Kidney epithelial cell (primary cell): ENCODE measurements at places on chromosomes 1 and 21.

- no peak for DNase-seq
Observed at GRCh38 chr1:179745131-179745611, 2.1 kb downstream of the FAM163A start.

DNA sequence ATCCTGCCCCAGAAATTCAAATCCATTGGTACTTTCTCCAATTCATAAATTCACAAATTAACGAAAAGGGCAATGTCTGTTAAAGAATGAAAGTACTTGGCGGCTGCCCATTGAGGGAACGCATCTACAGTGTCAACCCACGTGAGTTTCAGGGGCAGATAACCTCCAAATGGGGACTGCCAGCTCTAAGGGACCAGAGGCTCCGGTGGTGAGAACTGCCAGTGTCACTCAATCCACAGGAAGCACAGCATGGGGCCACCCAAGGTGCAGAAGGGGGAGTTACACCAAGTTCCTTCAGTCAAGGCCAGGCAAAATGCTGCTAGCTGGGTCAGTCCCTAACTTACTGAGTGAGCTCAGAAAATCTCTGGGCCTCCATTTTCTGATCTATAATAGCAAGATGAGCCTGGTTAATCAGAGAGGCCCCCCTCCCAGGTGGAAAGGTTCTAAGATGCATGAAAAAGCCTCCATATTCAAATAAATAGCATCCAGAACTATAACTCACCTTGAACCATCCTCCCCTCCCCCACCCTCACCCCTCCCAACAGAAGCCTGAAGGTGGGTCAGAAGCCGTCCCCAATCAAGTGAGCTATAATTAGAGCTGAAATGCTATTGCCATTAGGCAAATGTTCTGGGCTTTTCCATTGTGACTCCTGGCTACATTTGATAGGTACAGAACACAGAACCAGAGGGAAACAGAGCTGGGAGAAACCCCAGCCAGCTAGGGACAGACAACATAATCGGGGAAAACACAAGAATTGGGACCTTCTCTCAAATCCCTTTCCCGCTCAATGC lies 41.7 kb downstream of the LRP8 start:
- no peak for DNase-seq

GRCh38 chr1:9375912-9376311 lies 83.2 kb downstream of the SPSB1 start:
- DNase-seq: no peak

DNA sequence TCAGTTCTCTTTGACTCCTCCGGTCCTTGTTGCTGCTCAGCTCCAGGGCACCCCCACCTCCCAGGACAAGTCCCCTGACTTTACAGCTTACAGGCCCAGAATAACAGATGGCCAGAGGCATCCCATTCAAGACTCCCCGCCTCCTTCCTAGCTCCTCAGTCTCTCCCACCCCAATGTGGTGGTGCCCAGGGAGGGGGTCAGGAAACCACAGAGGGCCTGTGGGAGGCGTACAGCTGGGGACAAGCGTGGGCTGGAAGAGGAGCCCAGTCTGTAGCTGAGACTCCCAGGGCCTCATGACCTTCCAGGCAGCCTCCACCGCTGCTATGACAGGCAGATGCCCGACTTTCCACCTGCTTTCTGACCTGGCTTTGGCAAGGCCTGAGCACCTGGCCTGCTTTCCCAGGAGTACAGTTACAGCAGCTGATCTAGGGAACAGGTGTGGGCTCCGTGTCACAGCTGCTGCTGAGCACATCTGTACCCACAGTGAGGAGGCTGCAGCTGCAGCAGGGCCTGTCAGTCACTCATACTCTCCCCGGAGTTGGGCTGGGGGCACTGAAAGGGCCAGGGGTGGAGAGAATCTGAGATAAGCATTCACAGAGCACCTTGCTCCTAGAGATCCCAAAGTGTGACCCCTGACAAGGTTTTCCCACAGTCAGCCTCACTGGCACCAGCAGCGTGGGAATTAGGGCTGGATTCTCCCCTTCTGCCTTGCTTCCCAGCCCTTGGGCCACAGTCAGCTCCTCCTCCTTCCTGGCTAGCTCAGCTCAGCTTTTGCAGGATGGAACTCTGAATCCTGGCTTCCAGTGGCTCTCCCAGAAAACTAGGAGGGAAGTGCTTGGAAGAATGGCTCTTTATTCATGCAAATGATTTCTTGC lies 7.1 kb upstream of the NAV1 start:
- DNase-seq: no peak

DNA sequence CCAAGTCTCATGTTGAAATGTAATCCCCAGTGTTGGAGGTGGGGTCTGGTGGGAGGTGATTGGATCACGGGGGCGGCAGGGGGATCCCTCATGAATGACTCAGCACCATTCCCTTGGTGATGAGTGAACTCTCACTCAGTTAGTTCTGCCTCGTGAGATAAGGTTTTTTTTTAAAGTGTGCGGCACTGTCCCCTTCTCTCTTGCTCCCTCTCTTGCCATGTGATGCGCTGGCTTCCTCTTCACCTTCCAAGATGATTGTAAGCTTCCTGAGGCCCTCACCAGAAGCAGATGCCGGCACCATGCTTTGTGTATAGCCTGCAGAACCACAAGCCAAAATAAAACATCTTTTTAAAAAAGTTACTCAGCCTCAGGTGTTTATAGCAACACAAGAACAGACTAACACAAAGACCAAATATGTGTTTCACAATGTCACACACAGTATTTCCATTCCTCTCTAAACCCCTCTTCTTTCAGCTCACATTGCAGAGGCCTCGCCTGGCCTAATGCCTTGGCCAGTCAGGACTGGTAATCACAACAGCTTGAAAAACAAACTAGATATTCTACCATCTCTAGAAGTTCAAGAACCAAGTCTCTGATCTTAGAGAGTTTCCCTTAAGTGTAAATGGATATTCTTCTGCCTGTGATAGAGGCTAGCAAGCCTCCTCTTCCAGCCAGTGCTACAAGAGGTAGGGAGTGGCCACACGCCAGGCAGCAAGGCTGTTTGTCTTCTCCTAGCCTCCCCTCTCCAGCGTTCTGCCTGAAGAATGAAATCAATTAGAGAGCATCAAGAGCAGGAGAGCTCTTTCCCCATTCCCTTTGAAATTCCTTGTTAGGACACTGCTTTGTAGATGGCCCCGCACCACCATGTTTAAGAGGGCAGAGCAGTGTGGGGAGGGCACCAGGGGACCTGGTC lies 19.6 kb upstream of the RAP1A start:
- no peak for DNase-seq

DNA sequence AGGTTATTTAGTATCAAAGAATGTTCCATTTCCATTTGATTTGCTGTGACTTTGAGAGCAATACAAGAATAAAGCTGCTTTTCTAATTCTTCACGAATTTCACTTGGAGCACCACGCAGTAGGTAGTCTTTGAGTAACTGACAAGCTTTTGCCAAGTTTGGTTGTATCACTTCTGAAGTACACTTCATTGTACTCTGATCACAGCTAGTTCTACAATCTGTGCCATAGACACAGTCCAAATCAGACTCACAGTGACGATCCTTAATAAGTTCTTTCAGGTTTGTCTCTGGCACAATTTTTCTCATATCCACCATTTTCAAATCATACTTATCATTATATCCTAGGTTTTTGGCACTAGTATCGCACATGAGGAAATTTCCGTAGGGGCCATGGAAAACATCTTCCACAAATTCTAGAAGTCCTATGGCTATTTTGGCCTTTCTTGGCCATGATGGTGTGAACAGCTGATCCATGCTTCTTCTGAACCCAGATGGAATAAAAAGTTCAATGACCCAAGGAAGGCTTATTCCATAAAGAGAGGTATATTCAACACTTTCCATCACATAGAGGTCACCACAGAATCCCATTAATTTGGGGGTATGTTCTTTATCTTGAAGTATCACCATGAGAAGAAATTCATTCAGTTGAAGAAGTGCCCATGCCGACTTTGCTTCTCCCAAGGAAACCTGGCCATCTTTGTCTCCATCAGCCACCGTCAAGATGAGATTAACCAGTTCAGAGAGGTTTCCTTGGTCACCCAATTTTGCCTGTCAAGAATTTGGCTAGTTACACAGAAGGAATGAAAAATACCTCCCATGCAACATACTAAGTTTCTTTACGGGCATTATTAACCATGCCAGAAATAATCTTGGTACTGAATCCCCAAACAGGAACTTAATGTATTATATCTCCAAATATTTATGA lies 11.9 kb downstream of the RPL5 start:
- no peak for DNase-seq

- DNase-seq: no peak
Observed at GRCh38 chr1:83762039-83762365, 236.9 kb downstream of the TTLL7 start.

- no peak for DNase-seq
Observed at GRCh38 chr1:10900251-10900651, 103.8 kb upstream of the CASZ1 start.

GRCh38 chr1:215568299-215568692 lies 1.2 kb downstream of the KCTD3 start:
- no peak for DNase-seq

DNA sequence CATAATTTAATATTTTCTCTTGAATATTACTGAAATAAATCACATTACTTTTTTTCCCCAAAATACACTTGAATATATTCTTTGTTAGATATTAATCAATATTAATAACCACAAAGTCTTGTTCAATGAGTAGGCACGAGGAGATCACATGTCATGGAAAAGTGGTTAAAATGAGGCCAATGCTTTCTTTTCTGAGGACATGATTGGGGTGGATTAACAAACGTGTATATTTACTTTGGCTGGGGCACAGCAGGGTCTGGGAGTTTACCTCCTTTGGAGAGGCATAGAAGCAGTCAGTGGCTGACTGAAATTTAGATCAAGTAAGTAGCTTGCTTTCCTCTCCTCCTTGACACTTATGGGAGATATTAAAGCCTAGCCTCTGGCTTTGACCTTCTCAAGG lies 664.3 kb upstream of the B3GALT2 start:
- DNase-seq: no peak

DNA sequence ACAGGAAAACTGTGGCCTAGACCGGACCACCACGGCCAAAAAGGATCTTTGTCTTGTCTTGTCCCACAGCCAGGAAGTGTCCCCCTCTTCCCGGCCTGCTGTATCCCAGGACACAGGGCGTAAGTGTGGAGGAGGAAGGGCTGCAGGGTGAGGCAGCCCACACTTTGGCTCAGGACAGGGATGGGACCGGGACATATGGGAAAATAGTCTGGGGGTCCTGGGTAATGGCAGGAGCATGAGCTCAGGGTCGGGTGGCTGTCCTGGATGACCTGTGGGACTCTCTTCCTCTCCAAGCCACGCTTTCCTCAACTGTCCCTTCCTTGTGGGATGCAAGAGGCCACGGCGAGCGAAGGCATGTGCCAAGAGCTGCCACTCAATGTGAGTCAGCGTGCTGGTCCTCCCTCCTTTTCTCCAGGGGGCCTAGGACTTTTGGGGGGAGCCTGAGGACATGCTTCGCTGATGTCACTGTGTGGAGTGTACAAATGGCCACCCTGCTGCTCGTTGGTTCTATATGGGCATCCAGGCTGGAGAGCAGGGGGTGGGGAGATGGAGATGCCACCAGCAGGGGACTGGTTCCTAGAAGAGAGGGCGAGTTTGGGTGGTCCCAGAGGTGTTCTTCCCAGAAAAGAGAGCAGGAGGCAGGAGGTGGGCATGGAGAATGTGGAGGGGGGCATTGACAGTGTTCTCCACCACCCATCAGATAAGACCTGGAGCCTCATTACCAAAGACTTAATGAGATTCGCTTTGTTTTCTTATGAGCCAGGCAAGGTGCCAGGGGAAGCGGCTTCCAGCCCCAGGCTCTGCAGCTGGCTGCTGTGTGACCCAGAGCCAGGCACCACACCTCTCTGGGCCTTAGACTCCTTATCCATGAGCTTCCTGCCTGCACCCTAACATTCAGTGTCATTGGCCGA lies 11.5 kb upstream of the PADI1 start:
- no peak for DNase-seq

DNA sequence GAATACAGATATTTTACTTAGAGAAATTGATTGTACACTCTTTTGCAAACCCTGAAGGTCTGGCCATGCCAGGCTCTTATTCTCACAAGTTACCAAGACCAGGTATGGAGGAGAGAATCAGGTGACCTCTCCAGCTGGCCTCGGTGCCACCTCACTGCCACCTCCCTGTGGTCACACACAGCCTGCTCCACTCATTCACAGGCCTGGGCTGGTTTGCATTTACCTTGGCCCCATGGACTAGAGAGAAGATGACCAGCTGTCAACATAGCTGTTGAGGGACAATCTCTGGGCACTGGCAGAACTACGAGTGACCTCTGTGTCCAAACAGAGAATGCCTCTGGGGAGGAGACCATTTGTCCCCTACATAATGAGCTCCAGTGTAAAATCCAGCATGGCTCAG lies 291.2 kb upstream of the RUNX1 start:
- no peak for DNase-seq

DNA sequence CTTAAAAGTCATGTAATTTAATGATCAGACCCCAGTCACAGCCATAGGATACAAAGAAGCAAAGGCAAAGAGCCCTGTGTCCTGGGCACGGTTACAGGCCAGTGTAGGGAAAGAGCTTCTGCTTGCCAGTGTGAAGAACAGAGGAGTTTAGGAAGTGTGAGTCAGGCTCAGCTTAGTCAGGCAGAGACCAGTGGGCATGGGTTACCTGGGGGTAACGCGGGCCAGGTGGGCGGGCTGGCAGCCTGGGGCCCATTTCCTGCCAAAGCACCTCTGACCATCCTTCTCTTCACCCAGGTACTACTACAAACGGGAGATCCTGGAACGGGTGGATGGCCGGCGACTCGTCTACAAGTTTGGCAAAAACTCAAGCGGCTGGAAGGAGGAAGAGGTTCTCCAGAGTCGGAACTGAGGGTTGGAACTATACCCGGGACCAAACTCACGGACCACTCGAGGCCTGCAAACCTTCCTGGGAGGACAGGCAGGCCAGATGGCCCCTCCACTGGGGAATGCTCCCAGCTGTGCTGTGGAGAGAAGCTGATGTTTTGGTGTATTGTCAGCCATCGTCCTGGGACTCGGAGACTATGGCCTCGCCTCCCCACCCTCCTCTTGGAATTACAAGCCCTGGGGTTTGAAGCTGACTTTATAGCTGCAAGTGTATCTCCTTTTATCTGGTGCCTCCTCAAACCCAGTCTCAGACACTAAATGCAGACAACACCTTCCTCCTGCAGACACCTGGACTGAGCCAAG lies 4.7 kb downstream of the ELF3 start:
- DNase-seq: no peak

DNA sequence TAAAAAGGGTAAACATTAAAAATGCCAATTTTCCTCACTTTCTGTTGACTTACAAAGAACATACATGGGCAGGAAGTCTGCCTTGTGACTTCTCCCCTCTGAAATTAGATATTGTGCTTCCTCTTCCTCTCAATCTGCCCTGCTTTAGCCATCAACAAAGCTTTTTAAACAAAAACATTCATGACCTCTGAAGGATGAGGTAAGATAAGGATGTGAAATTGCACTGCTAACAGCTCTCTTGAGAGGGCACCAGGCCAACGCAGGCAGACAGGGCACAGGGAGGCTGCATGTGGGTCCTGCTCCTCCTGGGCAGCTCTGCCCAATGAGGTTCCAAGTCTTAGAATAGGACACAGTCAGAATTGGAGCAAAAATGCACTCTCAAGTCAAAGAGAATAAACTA lies 62.1 kb downstream of the DEGS1 start:
- DNase-seq: no peak

GRCh38 chr1:160125746-160126145 lies 10.2 kb downstream of the ATP1A2 start:
- DNase-seq: no peak
